ENCODE measurements at places on chromosomes 7 and 10.

DNA sequence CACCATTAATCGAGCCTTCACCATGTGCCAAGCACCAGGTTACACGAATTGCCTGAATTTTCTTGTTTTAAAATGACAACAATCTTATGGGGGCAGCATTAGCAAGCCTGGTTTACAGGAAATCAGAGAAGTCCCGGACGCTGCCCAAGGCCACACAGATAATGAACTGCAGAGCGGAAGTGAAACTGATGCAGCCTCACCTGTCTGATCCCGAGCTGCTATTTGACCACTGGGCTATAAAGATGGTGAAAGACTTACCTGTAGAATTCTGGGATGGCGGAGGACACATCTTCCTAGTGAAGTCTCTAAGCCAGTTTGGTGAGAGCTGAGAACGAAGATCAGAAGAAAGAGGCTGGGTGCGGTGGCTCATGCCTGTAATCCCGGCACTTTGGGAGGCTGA lies 21.7 kb upstream of the GALNTL5 start:
- DNase-seq: no peak

DNA sequence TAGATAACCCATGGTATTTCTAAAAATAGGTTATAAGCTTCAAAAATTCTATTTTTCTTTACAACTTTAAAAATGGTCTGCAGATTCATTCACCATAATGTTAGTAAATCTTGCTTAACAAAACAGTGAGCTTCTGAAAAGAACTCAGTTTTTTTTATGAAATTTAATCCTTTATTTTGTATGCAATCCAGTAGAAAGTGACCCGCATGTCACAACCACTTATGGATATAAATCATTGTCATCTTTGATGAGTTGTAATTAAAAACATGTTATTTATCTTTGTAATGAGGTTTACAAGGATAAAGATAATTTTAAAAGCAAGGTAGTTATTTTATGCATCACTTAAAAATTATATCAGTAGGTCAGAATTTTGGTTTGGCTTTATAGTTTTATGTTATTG lies 173.5 kb upstream of the SEMA3A start:
- no peak for DNase-seq

DNA sequence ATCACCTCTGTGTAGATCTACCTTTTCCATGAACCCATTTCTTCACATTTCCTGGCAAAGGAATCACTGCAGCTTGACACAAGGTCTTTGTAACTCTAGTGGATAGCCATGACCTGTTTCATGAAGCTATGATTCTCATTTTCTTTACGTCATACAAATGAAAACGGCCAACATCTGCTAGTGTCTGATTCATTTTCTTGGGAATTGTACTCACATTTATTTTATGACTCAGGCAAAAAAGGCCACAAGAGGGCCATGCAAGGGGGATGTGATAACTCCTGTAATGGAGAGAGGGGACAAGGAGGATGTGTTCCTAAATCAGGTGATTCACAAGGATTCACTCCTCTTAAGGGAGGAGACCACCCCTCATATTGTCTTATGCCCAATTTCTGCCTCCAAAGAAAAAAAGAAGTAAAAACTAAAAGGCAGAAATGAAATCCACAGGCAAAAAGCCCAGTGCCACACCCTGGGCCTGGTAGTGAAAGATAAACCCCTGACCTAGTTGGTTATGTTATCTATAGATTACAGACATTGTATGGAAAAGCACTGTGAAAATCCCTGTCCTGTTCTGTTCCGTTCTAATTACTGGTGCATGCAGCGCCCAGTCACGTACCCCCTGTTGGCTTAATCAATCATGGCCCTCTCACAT lies 249.9 kb downstream of the IPMK start:
- DNase-seq: no peak

DNA sequence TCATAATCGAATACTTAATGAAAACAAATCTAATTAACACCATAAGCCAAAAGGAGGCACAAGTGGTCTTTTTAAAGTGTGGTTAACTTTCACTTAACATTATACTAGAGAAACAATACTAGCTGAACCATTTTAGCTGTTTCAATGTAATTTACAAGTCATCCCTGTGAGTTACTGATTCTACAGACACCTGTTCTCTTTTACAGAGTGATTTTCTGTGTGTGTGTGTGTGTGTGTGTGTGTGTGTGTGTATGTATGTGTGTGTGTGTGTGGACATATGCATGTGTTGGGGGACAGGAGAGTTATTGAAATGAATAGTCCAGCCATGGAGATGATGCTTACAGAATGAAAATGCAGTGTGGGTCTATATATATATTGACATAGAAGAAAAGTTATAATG lies 200.2 kb downstream of the DNAJC1 start:
- no peak for DNase-seq

GRCh38 chr10:48614481-48615390 lies 9.9 kb upstream of the ARHGAP22 start:
- no peak for DNase-seq

DNA sequence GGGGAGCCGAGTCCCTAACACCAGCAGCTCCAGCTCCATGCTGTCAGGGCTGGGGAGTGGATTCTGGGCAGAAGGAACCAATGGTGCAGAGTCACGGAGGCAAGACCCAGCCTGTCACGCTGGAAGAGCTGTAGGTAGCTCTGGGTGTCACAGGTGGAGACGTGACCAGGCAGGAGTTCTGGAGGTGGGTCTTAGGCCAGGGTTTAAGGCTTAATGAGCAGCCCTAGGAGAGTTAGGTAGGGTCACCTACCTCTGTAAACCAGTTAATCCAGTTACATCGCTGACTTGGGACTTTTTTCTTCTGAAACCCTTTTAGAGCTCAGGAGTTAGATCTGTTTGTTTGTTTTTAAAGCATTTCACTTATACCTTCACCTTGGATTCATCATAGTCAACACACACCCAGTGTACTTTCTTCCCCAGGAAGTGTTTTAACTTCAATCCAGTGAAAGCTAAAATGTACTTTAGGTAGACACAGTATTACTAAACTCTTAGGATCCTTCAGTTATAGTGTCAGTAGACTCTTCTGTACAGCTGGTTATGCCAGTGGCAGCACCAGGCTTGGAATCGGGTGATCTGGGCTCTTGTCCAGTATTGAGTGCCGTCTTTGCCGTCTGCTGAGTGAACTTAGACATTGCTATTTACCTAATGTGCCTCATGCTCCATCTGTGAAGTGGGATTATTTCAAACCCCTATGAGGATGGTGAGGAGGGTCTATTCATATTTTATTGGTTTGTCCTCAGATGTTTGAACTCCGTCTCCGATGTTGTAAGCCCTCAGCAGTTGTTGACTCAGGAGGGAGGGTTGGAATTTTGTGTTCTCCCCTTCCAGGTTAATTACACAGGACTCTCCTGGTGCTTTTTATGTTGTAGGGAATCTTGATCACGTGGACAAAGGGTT lies 31.0 kb downstream of the TACR2 start:
- DNase-seq: no peak
